ENCODE measurements at places on chromosomes 12 and 14. TPM values are rescaled to one million over a fixed set of nuclear protein-coding genes. Genes with fewer than 3 reads are reported as not detected.

- no peak for DNase-seq
Measured at GRCh38 chr12:14950421-14950820, 11.0 kb downstream of the ARHGDIB start.

CLEC1B gene
- total RNA-seq: not detected

DNA sequence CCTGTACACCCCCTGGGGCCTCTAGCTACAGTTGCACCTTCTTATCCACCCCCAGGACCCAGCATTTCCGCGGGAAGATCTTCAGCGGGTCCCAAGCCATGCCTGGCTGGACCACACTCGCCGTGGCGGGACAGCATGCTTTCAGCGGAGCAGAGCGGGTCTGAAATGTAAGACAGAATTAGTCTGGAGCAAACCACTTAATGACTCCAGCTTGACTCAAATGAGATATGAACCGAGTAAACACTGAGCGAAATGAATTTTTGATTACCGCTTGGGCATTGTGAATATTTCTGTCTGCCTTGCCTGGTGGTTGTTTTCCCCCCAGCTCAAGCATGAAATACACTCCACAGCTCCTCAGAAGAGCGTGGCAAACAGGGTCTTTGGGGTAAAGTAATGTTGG lies 60.8 kb downstream of the SLC24A4 start:
- no peak for DNase-seq

GDF11 gene
- 8.4 TPM for total RNA-seq

SMCO2 gene
- 0.33 TPM for total RNA-seq

All from H4 (cell line).